ENCODE measurements at places on chromosomes 4 and X.

GRCh38 chr4:162644346-162644745 lies 480.5 kb upstream of the FSTL5 start:
- no peak for DNase-seq

GRCh38 chr4:1991087-1991486 lies 17.7 kb downstream of the NELFA start:
- no peak for DNase-seq

DNA sequence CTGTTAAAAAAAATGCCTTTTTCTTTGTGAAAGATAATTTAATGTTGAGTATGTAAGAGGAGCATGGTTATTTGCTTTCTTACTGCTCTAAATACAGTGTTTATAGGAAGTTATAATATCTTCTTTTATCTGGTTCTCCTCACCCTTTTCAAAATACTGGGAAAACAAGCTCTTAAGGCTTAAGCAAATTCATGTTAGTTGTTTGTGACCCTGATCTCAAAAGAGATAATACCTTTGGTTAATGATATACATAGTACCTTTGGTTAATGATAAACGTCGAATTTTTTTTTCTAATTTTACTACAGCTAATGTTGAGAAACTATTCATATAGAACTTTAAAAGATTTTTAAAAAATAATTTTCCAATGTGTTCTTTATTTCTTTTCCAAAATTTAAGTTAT lies 180.1 kb downstream of the RAPGEF2 start:
- DNase-seq: no peak

DNA sequence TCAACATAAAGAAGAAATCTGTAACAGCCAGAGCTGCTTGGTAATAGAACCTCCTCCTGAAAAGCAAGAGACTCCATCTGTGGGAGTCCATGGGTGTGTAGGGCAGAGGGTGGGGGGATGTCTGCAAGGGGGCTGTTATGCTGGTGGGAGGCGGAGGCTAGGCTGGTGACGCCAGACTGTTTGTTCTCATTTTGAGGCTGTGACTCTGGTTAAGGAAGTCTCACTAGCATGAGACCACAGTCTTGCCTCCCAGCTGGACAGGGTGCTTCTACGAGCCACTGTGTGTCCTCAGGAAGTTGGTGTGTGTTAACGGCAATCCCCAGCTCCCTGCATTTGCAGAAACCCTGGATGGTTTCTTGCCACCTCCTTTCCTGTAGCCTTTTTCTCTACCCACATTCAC lies 79.8 kb downstream of the NSUN7 start:
- no peak for DNase-seq

DNA sequence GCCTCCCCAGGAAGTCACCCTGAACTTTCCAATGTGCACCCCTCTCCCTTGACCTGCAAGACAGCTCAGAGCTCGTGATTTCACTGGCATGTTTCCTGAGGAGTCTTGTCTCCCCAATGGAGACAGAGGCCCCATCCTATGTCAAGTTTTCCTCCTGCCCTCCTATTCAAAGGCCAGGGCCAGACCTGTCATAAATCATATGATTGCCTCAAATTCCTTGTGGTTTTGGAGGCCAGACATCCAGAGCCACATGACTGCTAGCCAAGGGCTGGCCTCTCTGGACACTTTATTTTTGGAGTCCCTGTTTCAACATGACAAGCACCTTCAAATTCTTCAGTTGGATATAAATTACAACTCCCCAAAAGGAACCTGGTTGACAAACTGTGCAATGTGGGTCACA lies 76.0 kb upstream of the TFDP3 start:
- no peak for DNase-seq

DNA sequence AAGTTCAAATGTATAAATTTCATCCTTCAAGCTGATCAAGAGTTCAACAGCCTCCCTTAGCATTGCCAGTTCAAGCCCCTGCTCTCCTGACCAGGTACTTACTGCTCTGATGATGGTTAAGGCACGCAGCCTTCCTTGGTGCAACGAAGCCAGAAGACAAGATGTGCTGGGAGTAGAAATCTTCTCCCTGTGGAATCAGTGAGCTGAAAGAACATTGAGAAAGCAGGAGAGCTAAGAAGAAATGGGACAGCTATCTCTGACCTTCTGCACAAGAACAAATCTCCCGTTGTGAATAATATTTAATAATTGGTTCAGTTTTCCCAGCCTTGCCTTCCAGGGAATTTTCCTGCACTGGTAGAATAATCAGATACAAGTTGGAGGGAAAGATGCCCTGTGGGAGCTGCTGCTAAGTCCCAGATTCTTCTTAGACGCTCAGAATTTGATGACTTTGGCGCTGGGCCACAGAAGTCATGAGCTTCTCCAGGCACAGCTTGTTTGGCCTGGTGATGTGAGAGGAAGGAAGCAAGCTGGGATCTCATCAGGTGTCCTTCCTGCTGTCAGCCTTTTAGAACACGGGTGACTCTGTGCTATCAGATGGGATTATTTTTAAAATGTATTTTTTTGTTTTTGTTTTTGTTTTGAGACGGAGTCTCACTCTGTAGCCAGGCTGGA lies 77.8 kb downstream of the CD38 start:
- DNase-seq: no peak

DNA sequence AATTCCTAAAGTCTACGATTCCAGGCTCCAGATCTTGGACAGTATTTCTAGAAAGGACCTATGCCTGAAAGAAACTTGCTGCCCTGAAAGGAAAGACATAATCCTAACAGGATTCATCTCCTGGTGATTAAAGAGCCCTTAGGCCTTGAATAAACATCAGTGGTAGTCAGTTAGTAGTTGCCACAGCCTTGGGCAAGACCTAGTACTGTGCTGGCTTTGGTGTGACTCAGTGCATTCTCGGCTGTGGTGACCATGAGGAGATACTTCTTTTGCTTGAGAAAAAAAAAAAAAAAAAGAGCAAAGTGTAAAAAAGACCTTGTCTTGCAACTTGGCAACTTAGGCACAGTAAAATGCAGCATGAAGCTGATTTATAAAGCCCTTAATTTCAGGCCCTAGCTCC lies 188.2 kb downstream of the DCAF12L2 start:
- DNase-seq: no peak

- DNase-seq: no peak
These were observed 5.9 kb upstream of the C4orf17 start for GRCh38 chr4:99504804-99505502.

GRCh38 chr4:69836287-69836686 lies 23.7 kb downstream of the SULT1E1 start:
- DNase-seq: no peak

DNA sequence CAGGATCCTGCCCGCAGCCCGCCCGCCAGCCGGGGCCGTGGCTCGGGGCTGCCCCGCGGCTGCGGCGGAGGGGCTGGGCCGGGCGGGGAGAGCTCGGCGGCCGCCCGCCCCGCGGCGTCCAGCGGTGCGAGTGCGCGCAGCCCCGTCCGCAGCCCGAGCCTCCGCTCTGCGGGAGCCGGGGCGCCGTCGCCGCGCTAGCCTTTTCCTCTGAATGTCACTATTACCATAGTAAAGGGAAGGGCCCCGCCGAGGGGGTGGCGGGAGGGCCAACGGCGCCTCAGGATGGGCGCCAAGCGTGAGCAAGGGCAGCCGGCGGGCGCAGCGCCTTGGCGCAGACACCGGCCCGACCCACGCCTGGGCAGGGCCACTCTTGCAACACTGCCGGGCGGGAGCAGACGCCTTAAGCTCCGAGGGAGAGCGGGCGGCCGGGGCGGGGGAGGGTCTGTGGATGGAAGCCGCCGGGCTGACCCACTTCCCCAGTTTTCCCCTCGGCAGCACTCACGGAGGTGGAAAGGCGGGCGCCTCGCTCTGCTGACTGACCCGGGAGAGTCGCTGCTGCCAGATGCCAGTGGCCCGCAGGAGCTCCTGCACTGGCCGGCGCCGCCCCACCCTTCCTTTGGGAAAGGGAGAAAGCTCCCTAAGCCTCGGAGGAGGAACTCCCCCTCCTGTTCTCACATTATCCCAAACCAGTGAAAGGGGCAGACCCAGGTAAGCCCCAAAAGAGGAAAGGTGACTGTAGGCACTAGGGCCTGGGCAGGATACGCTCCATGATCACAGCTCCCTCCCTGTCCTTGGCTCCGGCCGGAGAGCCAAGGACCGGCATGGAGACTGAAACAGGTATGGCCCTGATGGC lies 329.4 kb downstream of the HNRNPD start:
- DNase-seq: no peak

- DNase-seq: no peak
These were observed 736.9 kb upstream of the HS3ST1 start for GRCh38 chr4:12165616-12166015.

DNA sequence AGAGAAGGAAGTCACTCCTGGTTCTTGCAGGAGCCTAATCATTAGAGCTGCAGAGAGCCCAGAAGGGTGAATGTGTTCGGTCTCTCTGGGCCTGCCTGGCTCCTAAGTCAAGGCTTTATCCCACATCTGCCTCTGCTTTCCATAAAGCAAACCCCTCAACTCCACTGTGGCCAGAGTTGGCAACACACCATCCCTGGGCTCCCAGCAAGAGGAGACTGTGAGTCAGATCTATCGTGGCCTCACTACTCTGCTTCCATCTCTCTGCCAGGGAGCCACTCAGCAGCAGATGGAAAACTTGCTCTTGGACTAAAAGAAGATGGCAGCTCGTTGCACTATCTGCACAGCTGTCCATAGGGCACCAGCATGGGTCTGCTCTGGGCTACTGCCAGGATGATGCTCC lies 348.2 kb downstream of the FBXW7 start:
- no peak for DNase-seq

DNA sequence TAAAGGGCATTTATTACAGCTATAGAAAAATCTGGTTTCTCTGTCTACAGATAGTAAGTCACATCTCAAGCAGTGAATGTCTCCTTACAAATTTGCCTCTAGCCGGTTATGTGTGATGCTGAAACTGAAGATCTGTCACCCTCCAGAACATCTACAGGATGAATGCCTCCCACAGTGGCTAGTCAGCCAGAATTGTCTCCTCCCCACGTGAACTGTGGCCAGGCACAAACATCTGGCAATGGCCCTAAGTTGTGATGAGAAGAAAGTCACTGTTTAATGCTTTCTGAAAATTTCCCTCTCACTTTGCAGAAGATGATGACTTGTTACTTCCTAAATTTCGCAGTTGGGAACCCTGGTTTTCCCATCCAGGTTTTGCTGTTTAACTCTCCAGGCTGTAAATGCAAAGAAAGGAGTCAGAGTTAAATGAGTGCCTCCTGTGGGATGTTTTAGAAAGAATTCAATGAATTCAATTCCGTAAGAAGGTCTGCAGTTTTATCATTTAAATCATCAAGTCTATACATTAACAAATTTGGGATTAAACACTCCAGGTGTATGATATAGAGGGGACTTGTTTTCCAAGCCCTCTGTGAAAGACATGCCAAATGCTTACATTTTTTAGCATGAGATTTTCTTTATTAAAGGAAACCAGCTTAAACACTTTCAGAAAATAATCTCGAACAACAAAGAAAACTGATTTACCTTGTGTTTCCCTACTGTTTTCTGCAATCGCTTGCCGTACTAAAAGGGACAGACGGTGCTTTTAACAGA lies 55.4 kb upstream of the TLR3 start:
- DNase-seq: no peak

DNA sequence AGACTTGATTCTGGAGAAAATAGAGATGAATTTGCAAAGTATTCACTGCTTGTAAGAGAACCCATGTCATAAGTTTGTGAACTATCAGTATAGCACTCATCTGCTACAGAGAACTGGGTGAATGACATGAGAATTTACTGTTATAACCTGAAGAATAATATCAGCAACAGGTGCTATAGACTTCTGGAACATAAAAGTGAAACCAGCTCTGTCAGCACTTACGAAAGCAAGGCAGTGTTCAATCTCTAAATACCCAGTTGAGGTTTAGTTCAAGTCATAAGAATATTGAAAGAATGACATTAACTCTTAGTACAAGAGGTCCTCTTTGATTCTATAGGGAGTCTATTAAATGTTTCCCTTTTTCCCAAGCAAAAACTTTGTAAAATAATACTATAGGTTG lies 232.9 kb upstream of the ANKRD50 start:
- DNase-seq: no peak

DNA sequence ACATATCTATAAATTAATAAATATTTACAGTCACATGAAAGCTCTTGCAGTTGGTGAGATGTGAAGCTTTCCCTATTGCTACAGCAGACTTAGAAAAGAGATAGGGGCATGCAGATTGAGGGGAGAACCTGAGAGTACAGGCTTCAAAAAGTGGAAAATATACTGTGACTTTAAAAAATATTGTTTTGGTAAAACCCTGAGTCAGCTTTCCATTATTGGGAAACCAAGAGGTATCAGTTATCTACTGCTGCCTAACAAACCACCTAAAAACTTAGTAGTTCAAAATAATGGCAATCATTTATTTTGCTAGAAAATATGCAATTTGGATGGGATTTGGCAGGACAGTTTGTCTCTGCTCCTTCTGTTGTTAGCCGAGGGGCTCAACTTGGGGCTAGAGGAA lies 38.3 kb downstream of the LANCL3 start:
- DNase-seq: no peak

GRCh38 chrX:134453631-134454030 lies 6.3 kb upstream of the HPRT1 start:
- no peak for DNase-seq

DNA sequence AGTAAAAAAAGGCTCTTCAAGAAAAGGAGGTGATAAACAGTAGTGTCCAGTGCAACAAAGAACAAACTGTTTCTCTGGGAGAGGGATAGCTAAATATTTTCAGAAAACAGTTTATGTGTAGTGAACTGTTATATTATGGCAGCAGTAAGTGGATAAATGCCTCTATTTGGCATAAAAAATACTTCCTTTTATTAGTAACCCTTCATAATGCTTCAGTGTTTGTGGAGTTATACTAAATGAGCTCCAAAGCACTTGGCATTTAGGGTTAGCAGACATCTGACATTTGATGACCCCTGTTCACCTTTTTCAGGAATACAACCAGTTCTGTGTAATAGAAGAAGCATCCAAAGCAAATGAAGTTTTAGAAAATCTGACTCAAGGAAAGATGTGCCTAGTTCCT lies 31.9 kb downstream of the TRAPPC11 start:
- DNase-seq: no peak

DNA sequence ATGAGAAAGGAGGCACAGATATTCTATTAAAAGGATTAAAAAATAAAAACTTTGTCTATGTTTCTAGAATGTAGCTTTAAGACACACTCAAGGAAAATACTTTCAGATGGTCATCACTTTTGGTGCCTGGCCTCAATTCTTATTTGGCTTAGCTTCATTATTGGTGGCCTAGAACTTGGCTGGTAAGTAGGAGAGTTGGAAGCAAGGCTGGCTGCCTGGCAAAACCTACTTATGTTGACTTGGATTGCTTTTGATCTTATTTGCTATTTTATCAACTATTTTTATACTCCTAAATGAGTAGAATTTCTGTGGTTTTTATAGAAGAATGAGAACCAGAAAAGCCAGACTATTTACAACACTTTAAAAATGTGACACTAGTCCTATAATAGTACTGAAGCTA lies 35.3 kb upstream of the JADE3 start:
- DNase-seq: no peak

DNA sequence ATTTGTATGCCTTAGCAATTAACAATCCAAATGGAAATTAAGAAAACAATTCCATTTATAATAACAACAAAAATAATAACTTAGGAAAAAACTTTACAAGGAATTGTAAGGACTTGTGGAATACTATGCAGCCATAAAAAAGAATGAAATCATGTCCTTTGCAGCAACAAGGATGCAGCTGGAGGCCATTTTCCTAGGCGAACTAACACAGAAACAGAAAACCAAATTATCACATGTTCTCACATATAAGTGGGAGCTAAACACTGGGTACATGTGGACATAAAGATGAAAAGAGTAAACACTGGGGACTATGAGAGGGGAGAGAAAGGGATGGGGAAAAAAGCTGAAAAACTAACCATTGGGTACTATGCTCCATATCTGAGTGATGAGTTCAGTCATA lies 77.4 kb downstream of the WNK3 start:
- DNase-seq: no peak

GRCh38 chr4:8292478-8293107 lies 23.0 kb downstream of the HTRA3 start:
- no peak for DNase-seq

Measured in stimulated activated CD4-positive, alpha-beta T cell treated with anti-CD3 and anti-CD28 coated beads, Interleukin-1b, Interleukin-23, amount 100 ng/mL, for 4 hours (primary cell).